ENCODE measurements at places on chromosomes 16 and 17.

DNA sequence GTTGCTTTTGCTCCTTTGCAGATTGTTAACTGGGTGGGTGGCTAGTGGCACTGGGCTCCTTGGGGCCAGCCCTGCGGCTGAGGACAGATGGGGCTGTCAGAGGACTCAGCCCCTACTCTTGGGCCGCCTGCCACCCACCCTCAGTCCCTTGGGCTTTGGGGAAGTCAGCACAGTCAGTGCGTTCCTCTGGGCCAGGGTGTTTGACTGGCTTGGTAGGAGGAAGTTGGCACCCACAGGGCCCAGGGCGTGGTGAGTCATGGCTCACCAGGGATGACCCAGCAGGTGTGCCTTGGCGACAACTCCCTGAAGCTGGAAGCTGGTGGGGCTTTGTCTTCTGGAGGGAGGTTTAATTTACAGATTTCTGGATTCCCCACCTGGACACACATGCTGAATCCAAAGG is 32.4 kb downstream of the HAPSTR1 start:
- DNase-seq = no peak

- DNase-seq = no peak
Observed at GRCh38 chr16:2614761-2615191, 67.5 kb upstream of the KCTD5 start.

DNA sequence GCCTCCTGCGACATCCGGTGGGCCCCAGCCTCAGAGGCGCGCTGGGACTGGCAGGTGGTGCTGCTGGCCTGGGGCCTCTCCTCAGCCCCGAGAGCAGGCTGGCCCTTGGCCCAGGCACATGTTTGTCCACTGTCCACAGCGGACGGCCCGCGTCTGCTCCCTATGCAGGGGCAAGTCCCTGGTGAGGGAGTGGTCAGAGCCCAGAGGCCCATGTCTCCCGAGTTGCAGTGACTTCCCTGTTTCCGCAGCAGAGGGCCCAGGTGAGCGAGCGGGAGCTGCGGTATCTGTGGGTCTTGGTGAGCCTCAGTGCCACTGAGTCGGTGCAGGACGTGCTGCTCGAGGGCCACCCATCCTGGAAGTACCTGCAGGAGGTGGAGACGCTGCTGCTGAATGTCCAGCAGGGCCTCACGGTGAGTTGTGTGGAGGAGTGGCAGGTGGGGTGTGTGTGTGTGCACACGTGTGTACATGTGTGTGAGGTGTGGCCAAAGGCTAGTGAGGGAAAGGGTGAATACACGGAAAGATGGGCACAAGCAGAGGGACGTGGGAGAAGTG is 10.4 kb downstream of the IL34 start:
- no peak for DNase-seq

DNA sequence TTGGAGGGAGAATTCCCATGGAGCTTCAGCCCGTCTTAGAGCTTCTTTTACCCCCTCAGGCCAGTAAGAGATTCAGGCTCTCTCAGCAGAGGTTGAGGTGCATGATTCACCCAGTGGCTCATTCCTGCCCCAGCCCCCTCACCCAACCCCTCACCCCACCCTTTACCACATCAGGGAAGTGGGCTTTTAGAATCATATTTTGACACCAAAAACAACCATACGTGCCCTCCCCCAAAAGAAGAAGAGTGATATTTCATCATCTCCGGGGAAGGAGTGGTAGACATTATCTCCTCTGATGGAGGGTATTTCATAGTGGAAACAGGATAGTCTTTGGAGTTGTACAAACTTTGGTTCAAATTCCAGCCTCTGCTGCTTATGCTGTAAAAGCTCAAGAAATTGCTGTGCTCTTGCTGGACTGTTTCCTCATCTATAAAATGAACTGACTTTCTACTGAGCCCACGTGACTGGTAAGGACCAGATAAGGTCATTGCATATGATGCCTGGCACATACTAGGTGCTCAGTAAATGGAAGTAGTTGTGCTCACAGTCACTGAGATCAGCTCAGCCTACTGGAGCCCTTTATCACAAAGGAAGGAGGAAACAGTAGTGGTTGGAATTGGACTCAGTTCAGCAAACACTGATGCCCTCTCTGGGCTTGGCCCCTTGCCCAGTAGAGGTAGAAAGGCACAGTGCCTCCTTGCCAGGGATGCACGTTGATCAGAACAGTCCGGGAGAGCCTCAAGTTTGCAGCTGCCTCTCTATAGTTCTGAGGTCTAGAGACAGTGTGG is 18.3 kb upstream of the CCL5 start:
- DNase-seq = no peak

Data from CD4-positive, alpha-beta T cell treated with Interferon alpha-2 for 1 hour (primary cell).